ENCODE measurements at places on chromosomes 7 and 10.

GRCh38 chr7:151716323-151716722, 160.6 kb downstream of the PRKAG2 start:
- DNase-seq = no peak

- DNase-seq = peak; percentile 68
These were observed at the start of gene ZNF398 for GRCh38 chr7:149147072-149147751. TSS of gene ZNF398 (plus strand) at chr7:149147453. CDS start at chr7:149147743, 290 bp downstream.

GRCh38 chr10:49776851-49777250, 14.7 kb upstream of the OGDHL start:
- no peak for DNase-seq

DNA sequence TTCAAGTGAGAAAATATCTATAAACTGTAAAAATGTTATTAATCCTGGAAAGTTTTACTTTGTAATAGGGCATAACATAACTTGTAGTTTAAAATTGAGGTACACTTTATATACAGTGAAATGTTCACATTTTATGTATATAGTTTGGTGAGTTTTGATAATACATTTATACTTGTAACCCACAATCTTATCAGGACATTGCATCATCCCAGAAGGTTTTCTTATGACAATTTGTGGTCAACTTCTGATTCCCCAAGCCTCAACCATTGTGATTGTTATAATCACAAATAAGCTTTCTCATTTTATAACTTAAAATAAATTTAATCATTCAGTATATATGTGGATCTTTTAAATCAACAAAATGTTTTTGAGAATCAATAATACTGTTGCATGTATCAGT, 151.1 kb downstream of the TFPI2 start:
- DNase-seq = no peak

- DNase-seq = no peak
These were observed 103.3 kb downstream of the GPAM start for GRCh38 chr10:112080231-112080630.

DNA sequence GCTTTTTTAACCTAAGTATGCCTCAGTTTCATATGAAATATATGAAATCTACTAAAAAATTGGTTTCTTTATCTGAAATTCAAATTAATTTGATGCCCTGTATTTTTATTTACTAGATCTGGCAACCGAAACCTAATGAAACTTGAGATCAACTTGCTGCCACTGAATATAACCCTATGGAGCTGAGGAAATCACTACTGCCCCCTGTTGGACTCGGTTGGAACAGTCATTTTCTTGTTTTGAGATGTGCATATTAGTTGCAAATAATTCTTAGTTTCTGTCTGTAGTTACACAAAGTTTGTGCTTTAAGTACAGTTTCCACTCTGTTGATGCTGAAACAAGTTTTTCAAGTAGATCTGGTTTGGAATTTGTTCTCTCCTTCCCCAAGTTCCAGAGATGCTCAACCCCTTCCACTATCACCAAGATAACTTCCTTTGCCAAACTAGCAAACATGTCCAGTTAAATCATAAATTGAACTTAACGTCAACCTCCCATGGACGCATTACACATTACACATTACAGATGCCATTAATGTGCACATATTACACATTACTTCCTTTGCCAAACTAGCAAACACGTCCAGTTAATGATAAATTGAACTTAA, 22.2 kb upstream of the EXOC4 start:
- DNase-seq = no peak

- no peak for DNase-seq
These were observed 47.8 kb downstream of the CHST3 start for GRCh38 chr10:72011976-72012512.

DNA sequence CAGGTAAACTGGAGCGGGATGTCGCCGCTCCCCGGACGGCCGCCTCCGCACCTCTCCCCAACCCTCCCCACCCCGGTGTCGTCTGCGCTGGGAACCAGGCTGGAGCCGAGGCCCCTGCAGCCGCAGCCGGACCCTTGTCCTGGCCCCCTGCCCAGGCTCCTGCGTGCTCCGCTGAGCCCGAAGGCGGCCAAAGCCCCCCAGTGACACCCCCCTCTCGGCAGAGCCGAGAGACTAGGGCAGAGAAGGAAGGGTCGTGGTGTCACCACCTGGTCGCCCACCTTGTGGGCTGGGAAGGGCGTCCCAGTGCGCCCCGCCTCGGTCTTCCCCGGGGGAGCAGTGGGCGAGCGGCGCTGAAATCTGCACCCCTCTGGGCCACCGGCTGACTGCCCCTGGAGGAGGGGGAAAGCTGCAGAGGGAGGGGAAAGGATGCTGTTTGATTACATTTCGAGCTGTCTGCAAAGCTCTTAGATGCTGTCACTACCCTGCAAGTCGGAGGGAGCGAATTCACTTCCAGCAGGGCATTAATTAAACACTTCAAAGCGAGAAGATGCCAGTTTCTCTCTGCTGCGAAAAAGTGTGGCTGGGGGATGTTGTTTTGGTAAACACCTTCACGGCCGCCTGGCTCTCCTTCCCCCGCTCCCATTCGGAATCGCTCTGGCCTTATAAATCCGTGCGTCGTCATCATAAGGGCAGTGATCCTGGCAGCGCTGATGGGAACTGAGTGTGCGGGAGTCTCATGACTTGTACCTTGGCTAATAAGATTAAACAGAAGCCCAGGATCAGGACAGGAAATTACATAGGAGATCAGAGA, 622 bp downstream of the DYNC1I1 start:
- no peak for DNase-seq

DNA sequence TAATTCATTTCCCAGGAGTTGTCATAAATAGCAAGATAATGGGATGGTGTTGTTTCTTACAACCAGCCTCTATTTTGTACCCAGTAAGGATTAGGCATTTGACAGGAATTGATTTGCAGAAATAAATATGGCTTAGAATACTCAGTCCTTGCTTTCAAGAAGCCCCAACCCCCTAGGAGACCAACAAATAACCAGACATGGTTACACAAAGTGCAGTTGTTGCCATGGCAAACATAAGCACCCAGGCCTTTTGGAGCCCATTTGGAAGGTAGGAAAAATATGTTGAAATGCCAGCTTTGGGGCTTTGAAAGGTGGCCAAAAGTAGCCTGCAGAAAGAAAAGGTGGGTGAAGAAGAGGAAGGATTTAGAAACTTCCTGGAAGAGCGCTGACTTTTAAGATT, 397.5 kb downstream of the CDC14C start:
- DNase-seq = no peak

GRCh38 chr7:47191876-47192291, 390.0 kb downstream of the TNS3 start:
- DNase-seq = no peak

DNA sequence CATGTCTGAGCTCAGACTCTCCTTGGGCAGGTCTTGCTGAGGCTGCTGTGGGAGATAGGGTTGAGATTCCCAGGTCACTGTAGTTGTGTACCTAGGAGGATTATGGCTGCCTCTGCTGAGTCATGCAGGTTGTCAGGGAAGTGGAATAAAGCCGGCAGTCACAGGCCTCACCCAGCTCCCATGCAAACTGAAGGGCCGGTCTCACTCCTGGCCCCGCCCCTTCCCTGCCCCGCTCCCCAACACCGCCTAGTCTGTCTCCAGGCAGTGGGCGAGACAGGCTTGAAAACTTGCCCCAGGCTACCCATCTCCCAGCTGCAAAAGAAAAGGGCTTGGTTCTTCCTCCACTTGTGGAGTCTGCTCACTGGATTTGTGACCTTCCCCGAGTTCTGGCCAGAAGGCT, 41.6 kb upstream of the SDHAF3 start:
- DNase-seq = no peak
